ENCODE measurements at places on chromosomes 3 and 15.
A peak's percentile ranks its signal among the peaks of the same experiment; 100 is the strongest.

- DNase-seq, result no peak
These were observed 44.5 kb upstream of the KCNMB2 start for GRCh38 chr3:178491751-178492150.

DNA sequence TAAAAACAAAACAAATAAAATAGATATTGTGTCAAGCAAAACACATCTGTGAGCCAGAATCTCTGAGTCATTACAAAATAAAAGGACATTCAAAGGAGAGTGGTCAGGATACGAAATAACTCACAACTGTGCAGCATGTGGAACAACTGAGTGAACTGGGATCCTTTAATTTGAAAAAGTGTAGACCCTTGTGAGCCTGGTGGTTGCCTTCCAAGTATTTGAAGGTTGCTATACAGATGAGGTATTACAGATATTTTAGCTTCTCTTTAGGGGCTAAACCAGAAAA lies 26.7 kb downstream of the KCNMB2 start:
- DNase-seq, result no peak

DNA sequence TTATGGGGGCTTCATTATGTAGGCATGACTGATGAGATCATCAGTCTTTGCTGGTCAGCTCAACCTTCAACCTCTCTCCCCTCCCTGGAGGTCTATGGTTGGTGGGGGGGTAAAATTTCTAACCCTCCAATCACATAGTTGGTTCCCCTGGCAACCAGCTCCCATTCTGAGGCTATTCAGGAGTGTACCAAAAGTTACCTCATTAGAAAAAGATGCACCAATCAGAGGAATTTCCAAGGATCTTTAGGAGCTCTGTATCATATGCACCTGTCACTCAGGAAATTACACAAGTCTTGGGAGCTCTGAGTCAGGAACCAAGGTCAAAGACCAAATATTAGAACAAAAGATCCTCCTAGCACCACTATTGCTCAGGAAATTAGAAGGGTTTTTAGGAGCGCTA lies 21.4 kb upstream of the LEO1 start:
- no peak for DNase-seq

GRCh38 chr3:33146791-33147445 lies 33.1 kb downstream of the CRTAP start:
- no peak for DNase-seq

DNA sequence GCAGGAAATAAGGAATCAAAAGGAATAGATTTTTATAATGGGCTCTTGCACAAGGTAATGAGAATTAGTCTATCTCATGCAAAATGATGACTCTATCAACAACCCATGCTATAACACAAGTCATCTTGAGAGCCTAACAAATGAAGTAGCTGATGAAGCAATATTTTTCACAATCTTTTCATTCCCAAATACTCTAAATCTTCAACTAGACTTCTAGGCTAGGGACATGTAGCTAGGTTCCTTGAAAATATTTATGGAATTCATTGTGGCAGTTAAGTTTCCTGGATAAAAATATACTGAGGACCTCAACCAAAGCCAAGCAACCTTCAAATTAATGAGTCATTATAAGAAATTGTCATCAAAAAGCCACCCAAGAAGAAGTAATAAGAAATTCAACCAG lies 55.4 kb downstream of the DCBLD2 start:
- DNase-seq, result no peak

DNA sequence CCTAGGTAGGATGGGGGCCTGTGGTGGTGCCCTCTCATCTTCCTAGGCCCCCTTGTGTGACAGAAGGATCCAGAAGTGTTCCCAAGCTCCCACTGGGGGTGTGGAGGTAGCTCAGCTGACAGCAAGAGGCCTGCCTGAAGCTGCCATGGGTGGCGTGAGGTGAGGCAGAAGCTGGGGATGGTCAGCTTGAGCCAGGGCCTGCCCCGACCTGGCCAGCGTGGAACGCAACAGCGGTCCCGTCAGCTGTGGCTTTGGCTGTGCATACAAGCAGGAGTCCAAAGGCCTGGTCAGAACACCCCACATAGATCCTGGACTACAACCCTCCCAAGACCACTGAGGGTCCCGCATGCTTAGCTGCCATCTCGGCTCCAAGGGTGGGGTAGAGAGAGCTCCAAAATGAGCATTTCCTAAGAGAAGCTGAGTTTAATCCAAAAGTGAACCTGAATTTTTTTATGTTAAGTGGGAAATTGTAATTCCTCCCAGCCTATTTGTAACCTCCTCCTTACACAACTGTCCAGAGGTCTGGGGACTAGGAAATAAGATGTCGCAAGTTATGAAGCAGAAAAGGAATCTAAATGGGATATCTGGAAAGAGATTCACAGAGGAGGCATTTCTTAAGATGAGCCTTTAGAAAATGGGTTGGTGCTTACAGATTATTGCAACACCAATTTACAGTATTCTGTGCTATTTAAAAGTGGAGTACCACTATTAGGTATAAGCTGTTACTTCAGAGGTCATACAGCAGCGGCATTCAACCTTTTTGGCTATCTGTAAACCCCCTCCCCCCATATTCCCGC lies 9.9 kb upstream of the PLA2G4D start:
- DNase-seq, result no peak

DNA sequence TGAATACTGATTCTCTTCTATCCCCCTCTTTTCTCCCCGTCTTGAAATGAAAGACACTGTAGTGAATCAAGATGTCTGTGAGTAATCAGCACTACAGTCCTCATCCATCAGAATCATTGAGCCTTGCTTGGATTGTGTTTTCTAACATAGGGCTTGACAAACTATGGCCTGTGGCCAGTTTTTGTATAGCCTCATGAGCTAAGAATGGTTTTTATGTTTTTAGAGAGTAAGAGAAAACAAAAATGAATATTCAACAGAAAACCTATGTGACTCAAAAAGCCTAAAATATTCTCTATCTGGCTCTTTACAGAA lies 55.2 kb downstream of the PPM1L start:
- no peak for DNase-seq

DNA sequence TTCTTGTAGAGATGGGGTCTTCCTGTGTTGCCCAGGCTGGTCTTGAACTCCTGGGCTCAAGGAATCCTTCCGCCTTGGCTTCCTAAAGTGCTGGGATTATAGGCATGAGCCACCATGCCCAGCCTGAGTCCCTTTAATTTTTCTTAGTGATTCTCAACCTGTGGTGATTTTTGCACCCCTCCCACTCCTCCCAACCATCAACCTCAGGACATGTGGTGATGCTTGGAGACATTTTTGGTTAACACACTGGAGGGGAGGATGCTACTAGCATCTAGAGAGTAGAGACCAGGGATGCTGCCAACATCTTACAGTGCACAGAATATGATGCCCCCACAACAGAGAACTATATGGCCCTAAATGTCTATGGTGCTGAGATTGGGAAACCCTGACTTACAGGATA lies 83.0 kb upstream of the LMOD3 start:
- no peak for DNase-seq

- no peak for DNase-seq
These were observed 125.7 kb downstream of the STAG1 start for GRCh38 chr3:136626493-136626892.

GRCh38 chr15:28977377-28978010 lies 91.7 kb downstream of the APBA2 start:
- no peak for DNase-seq

- DNase-seq, result no peak
These were observed 21.4 kb upstream of the BMF start for GRCh38 chr15:40130118-40130517.

DNA sequence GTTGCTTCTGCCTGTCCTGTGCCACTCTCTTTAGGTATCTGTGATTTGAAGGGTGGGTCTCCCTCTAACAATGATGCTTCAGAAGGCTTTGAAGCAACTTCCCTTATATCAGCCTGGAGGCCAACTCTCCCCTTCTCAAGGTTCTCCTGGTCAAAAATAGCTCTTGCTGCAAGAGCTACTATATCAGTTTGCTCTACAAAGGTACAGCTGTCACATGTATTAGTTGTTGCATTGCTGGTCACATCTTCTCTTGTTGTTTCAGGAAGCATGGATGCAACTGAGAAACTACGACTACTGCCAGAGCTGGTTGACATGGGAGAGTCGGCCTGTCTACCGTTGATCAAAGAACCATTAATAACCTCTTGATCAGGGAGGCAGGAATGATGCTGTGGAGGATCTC lies 38.3 kb downstream of the USF3 start:
- no peak for DNase-seq

DNA sequence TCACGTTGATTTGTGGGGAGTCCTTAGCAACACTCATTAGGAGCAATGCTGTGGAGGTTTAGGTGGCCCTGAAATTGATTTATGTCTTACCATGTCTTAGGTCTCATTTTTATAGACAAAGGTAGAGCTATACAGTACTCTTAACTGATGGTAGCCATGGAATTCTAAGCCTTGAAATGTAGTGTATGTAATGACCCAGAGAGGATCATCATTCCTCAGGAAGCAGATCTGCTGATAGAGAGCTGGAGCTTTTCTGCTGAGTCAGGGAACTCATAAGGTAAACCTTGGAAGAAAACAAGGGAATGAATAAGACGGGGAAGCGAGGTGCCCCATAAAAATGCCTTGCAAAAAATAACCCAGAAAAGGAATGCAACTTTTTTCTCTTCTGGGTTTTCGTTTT lies 34.0 kb upstream of the ZNF639 start:
- no peak for DNase-seq

DNA sequence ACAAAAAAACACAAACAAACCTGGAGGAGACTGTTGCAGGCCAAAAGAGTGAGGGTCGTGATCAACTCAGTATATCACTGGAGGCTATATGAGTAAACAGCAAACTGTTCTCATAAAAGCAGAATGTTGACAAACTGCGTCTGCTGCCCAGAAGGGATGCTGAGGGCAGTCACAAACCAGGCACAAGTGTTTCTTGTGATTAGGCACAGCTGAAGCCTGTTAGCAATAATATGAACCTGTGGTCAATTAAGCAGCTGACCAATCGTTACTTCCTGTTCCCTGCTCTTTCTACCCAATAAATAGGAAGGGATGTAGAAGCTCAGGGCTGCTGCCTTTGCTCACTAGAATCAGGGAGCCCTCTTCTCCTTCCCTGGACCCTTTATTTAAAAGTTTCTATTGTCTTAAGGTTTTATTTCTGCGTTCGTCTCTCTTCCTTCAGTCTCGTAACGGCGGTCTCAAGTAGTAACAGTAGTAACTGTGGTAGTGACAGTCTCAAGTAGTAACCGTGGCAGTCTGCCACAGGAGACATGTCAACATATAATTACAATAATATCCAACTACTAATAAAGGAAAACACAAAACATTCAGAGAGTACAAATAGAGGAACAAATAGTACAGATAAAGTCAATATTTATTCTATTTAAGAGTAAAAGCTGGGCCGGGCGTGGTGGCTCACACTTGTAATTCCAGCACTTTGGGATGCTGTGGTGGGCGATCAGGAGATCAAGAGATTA lies 698.4 kb upstream of the CCDC54 start:
- no peak for DNase-seq

DNA sequence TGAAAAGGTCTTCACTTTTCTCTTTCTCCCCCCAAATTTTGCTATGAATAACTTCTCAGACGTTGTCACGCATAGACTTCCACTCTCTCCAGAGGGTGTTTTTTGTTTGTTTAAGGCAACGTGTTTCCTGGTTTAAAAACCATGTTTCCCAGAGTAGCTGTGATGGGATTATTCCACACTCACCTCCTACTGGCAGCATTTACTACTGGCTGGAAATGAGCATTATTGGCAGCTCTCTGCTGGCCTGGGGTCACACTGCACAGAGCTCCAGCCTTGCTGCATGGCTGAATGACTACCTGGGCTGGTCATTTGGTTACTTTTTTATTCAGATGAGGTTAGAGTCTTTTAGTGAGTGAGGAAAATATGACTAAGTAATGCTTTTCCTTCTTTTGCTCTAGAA lies 65.2 kb downstream of the RARB start:
- no peak for DNase-seq

DNA sequence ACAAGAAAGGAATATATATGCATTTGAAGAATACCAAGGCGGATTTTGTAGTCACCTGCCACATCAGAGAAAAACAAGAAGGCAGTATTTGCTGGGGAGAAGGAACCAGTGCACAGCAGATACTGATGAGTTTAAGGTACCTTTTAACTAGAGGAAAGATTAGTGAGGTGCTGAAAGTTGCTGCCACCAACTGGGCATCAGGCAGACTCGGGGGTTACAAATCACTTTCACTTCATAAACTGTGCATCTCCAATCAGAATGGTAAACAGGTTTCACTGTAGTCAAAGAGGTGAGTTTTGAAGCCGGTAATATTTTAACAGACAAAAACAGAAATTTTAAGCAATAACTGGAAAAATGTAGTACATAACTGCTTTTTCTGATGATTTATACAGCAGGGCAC lies 4.1 kb downstream of the FBN1 start:
- no peak for DNase-seq

- peak; percentile 46 for DNase-seq
These were observed 22.4 kb downstream of the PLA2G4F start for GRCh38 chr15:42133886-42134502.

DNA sequence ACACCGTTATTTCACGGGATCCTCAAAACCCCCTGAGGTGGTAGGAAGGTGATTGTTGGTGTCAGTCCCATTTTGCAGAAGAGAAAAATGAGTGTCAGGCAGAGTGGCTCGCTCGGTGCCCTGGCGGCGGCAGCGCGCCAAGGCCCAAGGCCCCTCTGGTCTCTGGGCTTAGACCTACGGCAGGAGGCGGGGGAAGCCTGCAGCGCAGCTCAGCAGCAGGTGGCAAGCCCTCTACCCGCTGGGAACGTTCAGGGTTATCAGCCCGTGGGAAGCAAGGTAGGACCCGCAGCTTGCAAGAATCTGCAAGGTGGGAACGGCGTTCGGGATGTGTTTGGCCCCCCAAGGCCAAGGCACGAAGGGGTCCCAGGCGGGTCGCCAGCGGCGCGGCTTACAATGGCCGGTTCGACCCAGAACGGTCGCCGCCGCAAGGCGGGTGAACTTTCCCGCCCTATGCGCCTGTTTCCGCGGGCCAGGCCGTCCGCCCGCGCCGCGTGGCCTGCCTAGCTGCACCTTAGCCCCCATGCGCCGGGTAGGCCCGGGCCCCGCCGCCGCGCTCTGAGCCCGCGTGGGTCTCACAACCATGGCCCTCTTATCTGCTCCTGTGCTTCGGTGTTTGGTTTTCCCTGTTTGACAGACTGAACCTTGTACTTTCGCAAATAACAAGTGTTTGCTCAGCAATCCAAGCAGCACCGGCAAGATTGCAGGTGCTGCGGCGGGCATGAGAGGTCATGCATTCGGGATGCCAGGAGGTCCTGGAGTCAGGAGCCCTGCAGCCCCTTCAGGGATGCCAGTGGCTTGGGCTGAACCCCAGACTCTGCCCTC lies 39.7 kb downstream of the CCNL1 start:
- DNase-seq, result no peak

GRCh38 chr3:171177056-171177455 lies 150.5 kb upstream of the SLC2A2 start:
- DNase-seq, result no peak

- no peak for DNase-seq
These were observed 10.8 kb downstream of the LYSMD4 start for GRCh38 chr15:99722406-99722805.

GRCh38 chr15:89792106-89792805 lies 16.1 kb downstream of the MESP2 start:
- DNase-seq, result no peak

- no peak for DNase-seq
These were observed 252.8 kb downstream of the ZIC1 start for GRCh38 chr3:147661916-147662315.
